ENCODE measurements at places on chromosomes 3 and 15.

- H3K4me3 ChIP-seq, result peak overlapping the region; percentile 88
- peak overlapping the region; percentile 84 for H3K27ac ChIP-seq
- no peaks in the 10 kb centered on the region for H3K27me3 ChIP-seq
- DNase-seq, result peak; percentile 54
These were observed 627 bp downstream of the DUSP7 start for GRCh38 chr3:52055537-52056351.

DNA sequence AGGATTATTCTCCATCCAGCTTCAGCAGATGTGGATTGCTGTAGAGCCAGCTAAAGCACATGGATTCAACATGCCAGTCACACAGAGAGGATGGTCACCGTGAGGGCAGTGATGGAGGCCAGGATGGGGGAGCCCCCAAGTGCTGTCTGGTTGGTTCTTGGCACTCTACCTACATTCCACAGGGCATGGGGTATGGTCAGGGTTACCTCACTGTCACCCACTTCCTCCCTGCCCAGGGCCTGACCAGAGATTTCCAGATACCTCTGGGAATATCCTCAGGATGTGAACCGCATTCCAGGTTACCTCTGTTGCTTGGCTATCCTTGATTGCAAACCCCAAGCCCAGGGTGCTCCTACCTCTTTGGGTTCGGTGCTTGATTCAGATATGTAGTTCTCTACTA lies 147.3 kb upstream of the TRIM42 start:
- H3K27ac ChIP-seq, result no peak overlapping the region
- no peak for DNase-seq
- no peaks in the 10 kb centered on the region for H3K4me1 ChIP-seq
- H3K4me3 ChIP-seq, result no peak overlapping the region
- no peaks in the 10 kb centered on the region for H3K36me3 ChIP-seq
- H3K27me3 ChIP-seq, result no peaks in the 10 kb centered on the region

DNA sequence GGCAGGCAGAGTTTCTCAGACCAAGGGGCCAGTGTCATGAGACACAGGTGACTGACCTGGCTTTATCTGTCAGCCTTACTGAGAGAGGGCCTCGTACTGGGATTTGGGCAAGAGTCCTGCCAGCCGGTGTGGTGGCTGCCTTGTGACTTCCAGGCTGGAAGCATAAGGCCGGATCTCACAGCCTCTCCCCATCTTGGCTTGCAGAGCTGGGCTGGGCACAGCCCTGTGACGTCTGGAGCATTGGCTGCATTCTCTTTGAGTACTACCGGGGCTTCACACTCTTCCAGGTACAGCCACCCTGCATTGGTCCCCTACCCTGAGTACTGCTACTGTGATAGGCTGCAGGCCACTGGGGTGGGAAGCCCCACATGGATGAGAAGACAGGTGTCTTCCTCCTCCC lies 12.1 kb downstream of the CLK3 start:
- DNase-seq, result no peak
- no peak overlapping the region for H3K4me3 ChIP-seq
- no peaks in the 10 kb centered on the region for H3K27me3 ChIP-seq
- H3K36me3 ChIP-seq, result peaks cover 57% of the 10 kb centered on the region

- H3K4me1 ChIP-seq, result no peaks in the 10 kb centered on the region
- H3K4me3 ChIP-seq, result no peak overlapping the region
- H3K27ac ChIP-seq, result no peak overlapping the region
- no peaks in the 10 kb centered on the region for H3K36me3 ChIP-seq
- DNase-seq, result no peak
- H3K27me3 ChIP-seq, result no peaks in the 10 kb centered on the region
These were observed 111.5 kb downstream of the PDZRN3 start for GRCh38 chr3:73513260-73513659.

GRCh38 chr3:136106101-136106500 lies 90.0 kb downstream of the MSL2 start:
- H3K27ac ChIP-seq, result no peak overlapping the region
- peaks cover 18% of the 10 kb centered on the region for H3K4me1 ChIP-seq
- DNase-seq, result no peak
- H3K4me3 ChIP-seq, result no peak overlapping the region
- H3K27me3 ChIP-seq, result peaks cover 27% of the 10 kb centered on the region

DNA sequence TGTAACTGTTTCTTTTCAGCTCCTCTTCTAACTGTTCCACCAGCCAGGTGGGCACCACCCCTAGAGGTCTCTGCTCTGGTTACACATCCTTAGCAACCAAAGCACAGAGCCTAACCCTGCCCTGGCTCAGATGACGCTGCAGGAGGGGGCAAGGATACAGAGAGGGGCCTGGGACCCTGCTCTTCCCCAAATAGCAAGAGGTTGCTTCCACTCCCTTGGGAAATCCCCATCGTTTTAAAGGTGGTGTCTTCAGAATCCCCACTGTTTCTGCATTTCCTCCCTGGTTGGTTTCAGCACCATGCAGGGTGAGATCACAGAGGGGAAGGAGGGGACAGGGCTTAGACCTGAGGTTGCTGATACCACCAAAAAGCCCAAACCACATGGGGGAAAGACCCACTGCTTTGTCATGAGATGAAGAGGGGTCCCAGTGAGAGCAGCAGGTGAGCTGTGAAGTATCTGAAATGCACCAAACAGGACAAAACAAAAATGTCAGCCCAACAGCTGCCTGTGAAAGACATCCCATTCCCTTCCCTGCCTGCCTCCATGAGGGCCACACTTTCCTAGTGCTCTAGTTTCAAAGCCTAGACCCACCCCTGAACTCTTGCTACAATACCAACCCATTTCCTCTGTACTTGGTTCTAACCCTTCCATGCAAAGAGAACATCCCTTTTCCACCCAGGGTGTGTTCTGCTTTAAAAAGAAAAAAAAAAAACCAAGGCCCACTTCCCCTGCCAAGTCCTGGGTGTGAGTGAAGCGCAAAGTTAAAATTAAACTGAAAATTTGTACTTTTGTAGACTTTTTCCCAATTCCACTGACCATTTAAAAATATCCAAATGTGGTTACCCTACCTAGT lies 29.0 kb downstream of the ANP32A start:
- no peaks in the 10 kb centered on the region for H3K27me3 ChIP-seq
- H3K4me3 ChIP-seq, result peak overlapping the region; percentile 73
- H3K36me3 ChIP-seq, result peaks cover 31% of the 10 kb centered on the region
- H3K27ac ChIP-seq, result peak overlapping the region; percentile 94
- H3K4me1 ChIP-seq, result peaks cover 63% of the 10 kb centered on the region
- peak; percentile 54 for DNase-seq

DNA sequence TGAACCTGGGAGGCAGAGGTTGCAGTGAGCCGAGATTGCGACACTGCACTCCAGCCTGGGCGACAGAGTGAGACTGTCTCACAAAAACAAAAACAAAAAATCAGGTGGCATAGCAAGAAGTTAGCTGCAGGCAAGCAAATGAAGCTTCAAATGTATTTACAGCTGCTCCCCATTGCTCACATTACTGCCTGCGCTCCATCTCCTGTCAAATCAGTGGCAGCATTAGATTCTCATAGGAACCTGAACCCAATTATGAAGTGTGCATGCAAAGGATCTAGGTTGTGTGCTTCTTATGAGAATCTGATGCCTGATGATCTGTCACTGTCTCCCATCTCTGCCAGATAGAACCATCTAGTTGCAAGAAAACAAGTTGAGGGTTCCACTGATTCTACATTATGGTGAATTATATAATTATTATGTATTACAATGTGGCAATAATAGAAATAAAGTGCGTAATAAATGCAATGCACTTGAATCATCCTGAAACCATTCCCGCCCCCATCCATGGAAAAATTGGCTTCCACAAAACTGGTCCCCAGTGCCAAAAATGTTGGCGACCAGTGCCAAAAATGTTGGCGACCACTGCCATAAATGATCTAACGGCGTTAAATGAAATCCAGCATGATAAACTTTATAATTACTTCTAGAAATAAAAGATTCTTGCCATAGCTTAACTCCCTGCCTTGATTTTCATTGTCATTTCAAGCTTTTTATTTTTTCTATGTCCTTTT lies 616.7 kb upstream of the NAALADL2 start:
- H3K27me3 ChIP-seq, result no peaks in the 10 kb centered on the region
- no peak for DNase-seq
- no peaks in the 10 kb centered on the region for H3K4me1 ChIP-seq
- H3K36me3 ChIP-seq, result no peaks in the 10 kb centered on the region
